ENCODE measurements at places on chromosomes 5 and 9.

DNA sequence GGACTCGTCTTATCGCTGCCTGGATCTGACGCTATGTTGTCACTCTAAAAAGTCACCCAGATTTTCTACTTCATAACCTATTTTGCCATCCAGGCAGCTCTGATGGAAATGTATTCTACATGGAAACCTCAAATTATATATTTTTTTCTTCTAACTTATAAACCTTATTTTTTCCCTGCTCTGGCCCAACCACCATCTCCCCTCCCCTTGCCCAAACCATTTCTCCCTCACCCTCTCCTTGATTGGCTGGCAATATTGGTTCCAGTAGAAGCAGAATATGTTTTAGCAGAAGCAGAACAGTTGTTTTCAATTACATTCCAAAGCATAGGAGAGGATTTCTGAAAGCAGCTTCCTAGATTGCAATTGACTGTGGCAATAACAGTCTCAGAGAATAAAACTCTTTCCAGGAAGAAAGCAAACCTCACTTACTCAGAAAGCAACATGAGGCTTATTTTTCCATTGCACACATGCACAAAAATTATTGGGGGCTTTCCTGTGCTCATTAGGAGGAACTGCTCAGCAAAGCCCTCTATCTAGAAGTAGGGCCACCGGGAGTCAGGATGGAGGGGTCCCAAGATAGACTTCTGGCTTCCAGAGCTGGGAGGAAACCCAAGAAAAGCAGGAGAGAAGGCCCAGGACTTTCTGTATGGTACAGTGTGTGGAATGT lies 191.8 kb downstream of the ESM1 start:
- no peak for DNase-seq

DNA sequence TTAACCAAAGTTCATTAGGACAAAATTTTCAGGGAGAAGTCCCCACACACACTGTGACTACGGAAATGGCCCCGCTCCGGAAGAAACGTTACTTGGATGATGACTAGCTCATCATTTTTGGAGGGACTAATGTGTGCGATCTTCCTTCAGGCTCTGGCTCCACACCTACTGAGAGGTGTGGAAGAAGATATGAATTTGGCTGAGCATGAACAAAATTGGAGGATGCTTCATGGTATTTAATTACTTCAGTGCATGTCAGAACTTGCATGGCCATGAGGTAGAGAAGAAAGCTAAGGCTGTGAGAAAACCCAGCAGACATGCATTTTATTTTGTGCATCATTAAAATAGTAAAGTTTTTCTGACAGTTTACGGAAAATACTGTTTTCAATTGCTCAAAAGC lies 202.1 kb upstream of the TLE4 start:
- no peak for DNase-seq

DNA sequence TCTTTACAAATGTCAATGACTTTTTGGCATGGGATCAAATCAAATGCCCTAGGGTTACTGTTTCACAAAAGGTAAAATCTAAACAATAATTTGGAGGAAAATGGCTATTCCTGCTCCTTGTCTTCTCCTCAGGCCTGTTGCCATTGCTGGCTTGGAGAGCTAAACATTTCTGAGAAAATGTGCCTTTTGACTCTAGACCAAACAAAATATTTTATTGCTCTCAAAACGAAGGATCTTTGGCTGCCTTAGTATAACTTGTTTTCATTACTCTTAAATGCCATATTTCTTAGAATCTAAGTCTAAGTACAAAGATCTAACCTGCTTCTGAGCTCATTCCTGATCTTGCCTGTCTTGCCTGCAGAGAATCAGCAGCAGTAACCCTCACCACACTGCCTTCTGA lies 116.6 kb downstream of the MUSK start:
- DNase-seq, result no peak

DNA sequence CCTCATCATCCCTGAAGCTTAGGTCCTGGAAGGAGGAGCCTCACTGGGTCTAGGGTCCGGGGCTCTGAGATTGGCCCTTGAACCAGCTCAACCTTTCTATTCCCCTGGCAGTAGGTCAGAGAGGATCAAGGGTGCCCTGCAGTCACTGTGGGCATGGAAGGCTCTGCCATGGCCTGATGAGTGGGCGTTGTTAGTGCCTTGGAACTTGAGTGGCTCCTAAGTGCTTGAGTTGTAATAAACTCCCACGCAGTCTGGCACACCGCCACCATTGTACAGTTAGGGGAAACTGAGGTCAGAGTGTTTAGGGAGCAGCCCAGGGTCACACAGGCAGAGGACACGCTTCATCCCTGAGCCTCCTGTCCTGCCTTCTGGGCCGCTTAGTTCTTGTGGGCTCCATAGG lies 10.4 kb upstream of the SYNPO start:
- no peak for DNase-seq

GRCh38 chr9:107740088-107740980 lies 250.8 kb upstream of the KLF4 start:
- no peak for DNase-seq

DNA sequence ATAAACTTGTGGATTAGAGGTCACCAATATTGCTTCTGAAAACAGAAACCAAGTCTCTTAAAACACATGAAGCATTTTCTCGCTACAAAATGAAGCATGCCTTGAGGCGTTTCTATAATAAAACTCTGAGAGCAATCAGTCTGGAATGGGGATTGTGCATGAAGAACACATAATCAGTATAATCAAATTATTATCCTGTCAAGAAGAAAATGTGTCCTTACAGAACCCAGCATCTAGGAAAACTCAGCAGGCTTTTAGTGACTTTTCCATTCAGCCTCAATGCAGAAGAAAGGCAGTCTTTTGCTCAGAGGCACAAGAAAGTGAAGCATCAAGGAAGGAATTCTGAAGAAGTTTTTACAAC lies 121.9 kb downstream of the CDH18 start:
- DNase-seq, result no peak

DNA sequence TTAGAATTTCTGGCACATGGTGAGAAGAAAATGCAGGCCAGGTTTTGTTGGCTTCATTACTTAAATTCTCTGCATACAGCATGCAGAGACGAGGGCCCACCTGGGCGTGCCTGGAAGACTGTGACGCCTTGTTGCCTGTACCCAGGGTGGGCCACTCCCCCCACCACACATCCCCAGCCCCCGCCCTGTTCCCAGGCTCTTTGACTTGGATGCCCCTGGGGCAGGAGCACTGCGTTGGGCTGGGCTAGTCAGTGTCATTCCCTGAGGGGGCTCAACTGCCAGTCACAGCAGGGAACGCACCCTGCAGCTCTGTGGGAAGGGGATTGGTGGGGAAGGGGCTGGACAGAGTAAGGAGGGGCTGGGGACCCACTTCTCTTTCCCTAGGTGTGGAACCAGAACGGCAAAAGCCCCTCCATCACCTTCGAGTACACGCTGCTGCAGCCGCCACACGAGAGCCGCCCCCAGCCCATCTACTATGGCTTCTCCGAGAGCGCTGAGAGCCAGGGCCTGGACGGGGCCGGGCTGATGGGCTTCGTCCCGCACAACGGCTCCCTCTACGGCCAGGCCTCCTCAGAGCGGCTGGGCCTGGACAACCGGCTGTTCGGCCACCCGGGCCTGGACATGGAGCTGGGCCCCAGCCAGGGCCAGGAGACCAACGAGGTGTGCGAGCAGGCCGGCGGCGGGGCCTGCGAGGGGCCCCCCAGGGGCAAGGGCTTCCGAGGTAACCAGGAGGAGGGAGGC lies 19.6 kb downstream of the ADAMTSL2 start:
- DNase-seq, result no peak

DNA sequence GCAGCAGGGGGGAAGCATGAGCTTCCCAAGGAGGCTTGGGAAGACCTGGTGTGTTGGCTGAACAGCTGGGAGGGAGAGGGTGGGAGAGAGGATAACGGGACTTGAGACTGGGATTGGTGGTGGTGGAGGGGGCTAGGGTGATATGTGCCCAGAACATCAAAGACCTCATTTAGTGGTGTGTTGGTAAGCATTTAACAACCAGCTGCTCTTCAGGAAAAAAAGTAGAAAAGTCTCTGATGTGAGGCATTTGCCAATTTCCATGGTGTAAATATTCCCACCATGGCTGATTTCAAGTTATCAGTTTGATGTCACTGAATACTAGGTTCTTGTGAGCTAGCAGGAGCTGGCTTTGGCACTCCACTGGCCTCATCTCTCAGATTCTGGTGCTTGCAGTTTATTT lies 170.8 kb downstream of the MACROH2A1 start:
- no peak for DNase-seq

- no peak for DNase-seq
Observed at GRCh38 chr5:73378765-73379164, 69.8 kb downstream of the FOXD1 start.

DNA sequence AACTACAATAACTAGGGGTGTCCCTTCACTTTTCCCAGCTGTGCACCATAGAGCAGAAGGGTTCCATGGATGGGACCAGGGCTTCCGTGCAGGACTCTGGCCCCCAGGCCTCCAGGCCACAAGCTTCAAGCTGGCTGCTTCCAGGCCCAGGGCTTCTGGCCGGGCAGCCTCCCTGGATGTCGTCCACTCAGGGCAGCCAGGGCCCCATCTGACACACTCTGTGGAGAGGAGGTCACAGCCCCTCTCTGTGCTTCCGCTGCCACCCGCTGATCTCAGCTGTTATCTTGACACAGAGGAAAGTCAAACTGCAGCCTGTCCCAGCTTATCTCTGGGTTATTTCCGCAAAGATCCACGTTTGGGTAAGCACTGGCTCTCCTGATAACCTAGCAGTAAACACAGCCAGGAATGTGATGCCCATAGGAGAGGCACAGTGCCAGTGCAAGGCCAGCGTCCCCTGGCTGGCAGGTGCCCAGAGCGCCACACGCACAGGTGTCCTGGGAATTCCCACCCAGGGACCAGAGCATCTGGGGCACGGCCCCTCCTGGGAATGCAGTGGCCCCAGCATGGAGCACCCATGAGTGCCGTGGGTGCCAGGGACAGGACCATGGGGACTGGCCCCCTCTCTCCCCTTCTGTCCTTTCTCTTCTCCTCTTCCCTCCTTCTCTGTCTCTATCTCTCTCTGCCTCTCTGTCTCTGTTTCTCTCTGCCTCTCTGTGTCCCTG lies 15.6 kb upstream of the SLC6A19 start:
- no peak for DNase-seq

- no peak for DNase-seq
Observed at GRCh38 chr5:149005077-149005892, 57.6 kb downstream of the SH3TC2 start.

- DNase-seq, result no peak
Observed at GRCh38 chr9:110316261-110317075, 21.2 kb downstream of the TXNDC8 start.

DNA sequence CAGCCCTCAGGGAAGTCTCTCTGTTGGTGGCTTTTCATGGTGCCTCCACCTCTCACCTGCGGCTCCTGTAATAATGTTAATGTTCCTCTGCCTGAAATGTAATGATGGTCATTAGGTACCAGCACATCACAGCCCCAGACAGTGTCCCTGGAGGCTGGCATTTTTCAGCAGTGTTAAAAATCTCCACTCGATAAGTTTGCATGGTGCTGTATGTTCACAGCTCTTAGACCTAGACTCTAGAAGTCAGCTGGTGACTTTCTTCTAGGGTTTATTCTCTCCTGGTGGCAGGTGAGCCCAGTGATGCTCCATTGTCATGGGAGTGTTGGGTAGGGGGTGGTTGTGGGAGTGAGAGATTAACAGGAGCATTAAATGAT lies 53.1 kb downstream of the GPR107 start:
- no peak for DNase-seq

GRCh38 chr5:95843733-95844223 lies 21.3 kb upstream of the GLRX start:
- no peak for DNase-seq

- DNase-seq, result no peak
Observed at GRCh38 chr5:127471211-127471610, 46.2 kb upstream of the PRRC1 start.

DNA sequence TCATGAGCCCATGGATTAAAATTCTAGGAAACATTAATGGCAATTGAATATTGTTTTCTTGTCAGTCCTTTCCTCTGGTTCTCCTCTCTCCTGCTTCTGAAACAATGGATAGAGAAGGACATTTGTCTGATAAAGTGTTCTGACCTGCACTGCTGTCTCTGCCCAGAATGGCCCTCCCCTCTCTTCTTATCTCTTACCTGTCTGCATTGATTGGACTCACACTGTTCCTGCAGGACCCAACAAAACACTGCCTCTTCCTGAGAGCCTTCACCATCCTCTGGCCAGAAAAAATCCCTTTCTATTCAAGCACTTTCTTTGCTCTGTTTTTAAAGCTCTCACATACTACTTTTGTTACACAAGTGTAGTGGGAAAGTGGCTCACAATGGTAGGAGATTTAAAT lies 143.8 kb upstream of the DHFR start:
- DNase-seq, result no peak

DNA sequence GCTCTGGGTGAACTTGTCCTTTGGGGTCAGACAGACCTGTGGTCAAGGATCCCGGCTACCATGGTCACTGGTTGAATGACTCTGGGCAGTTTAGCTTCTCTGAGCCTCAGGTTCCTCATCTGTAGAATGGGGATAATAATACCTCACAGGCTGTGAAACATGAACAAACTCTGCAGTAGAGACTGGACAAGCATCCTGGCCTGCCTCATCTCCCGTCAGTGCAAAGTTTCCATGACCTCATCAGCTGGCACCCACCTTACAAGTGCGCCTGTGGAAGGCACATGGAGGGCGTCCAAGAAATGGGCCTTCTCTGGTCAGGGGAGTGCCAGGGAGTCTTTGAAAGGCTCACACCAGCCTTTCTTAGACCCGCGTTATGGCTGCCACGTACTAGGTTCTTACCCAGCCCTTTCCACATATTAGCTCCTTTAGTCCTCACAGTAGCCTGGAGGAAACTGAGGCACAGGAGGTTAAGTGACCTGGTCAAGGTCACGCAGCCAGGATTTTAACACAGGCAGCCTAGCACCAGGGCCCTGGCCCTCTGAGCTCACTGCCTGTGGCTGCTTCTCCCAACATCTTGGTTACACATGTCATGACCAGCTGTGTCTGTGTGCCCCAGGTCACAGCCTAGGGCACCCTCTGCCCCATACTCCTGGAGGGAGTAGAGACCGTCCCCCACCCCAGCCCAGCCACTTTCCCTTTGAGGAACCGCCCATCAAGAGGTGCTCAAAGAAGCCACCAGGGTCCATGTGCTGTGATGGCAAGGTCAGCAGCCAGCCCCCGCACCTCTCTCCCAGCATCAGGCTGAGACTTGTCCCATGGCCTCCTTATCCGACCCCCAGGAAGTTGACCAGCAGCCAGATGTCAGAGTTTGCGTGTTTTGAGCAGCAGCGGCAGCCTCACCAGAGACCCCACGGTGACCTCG lies 39.4 kb upstream of the RPL26L1 start:
- no peak for DNase-seq

All from activated T-cell treated with anti-CD3 and anti-CD28 coated beads for 1 hour (primary cell).